ENCODE measurements at places on chromosomes 1 and 21.
A peak's percentile ranks its signal among the peaks of the same experiment; 100 is the strongest.

- DNase-seq = no peak
Measured at GRCh38 chr1:42733415-42734200, 6.4 kb downstream of the CLDN19 start.

- no peak for DNase-seq
Measured at GRCh38 chr1:70754701-70755100, 292.9 kb downstream of the PTGER3 start.

DNA sequence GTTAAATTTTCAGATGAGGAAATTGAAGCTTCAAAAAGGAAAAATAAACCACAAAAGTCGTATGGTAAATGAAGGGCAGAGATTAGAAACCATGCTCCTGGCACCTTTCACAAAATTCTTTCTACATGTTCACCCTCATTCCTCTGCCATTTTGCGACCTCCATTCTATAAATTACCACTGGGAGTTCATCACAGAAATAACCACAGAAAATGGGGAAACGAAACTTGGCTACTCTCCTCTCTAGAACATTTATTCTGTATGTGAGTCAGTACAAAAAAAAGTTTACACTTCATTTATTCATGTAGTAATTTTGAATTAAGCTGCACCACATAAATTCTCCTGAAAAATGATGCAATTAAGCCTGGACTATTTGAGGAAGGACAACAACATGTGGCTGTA is 320.9 kb upstream of the C1orf87 start:
- no peak for DNase-seq

DNA sequence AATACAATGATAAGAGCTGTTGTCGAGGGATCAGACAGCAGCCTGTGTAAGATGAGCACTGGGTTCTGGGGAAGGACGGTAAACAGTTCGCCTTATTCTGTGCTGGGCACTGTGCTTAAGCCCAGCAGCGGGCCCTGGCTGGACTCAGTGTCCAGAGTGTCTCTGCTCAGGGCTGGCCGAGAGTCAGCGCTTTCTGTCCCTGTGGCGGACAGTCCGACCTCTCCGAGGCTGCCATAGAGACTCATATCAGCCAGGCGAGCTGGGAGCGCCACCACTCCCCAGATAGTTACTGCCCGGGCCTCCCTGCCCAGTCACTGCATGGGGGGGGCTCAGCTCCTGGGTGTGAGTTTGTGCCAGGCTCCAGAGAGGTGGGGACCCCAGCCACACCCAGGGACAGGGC is 14.7 kb upstream of the NPHP4 start:
- no peak for DNase-seq

DNA sequence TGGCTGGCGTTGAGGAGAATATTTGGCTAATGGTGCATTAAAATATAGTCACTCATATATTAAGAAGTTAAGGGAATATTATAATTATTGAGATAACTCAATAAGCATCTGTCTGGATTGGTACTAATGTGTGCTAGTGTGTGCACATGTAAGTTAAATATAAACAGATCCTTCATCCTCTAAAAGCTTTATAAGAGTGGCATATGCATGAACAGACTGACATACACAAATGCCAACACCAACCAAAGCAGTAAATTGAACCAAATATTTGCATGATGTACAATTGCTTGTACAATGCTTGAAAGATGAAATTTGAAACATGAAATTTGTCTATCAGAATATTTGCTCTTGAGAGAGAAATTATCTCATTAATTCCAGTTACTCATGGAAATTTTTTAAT is 344.9 kb downstream of the ADGRL2 start:
- DNase-seq = no peak

DNA sequence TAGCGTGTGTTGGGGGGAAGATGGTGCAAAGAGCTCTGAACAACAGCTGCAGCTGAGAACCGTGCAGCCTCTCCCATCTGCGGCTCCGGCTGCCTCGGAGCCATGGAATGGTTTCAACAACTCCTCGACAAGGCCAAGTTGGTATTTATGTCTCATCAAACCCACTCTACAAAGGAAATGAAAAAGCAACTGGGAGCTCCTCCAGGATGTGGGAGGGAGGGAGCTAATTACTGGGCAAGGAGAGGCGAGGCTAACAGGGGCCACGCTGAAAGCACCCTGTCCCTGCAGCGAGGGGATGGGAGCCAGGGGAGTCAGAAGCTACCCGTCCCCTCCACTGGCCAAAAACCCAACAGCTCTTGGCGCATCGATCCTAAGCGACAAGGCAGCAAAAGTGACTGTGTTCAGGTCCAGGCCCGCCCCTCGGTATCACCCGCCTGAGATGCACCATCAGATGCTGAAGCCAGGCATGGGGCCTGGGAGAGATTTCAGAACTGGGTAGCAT is 63.1 kb downstream of the ACOT7 start:
- DNase-seq = no peak

DNA sequence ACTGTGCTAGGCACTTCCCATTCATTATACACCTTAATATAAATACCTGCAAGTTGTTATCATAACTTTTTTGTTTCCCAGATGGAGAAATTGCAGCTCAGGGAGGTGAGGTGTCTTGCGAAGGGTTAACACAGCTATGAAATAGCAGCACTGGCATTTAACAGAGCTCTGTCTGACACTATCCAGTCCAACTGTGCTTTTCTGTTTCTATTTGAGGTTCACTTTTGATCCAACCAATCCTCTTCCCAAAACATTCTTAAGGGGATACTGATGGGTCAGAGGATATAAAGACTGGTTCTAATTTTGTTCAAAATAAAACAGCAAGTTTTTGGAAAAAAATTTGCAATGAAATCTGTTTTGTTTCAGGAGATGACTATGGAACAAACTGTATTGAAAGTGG is 46.5 kb upstream of the C8B start:
- no peak for DNase-seq

GRCh38 chr1:31991182-31991581 is 22.5 kb upstream of the KHDRBS1 start:
- DNase-seq = no peak

- no peak for DNase-seq
Measured at GRCh38 chr1:221782970-221783369, 41.1 kb upstream of the DUSP10 start.

- DNase-seq = no peak
Measured at GRCh38 chr1:186617926-186618325, 62.3 kb downstream of the PTGS2 start.

- no peak for DNase-seq
Measured at GRCh38 chr1:19128968-19129514, 81.0 kb downstream of the UBR4 start.

DNA sequence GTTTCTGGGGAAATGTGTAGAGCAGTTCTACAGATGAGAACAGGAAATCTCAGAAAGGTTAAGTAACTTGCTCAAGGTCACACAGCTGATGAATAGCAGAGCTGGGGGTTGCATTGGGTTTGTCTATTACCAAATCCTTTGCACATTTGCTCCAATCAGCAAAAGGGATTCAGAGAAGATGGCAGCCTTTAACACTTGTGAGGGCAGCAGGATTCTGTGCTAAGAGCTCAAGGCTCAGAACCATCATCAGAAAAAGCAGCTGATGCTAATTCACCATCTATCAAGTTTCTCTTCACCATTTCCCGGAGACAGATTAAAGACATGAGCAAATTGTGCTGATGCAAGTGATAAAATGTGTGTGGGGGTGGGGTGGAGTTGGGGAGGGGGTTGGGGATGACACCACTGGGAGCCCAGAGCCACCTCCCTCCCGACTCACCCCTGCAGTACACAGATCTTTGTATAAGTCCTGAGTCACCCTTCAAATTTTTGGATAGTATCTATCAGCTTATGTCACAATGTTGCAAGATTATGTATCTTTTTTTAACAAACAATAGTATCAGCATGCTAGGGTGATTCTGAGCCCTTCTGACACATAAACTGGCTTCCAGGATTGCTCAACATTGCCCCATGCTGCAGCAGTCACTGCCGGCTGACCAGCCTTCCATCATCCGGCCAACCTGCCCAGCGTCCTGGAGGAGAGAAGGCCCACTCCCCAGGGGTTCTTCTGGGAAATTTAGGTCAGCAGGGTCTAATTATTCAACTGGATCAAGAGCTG is 2.8 kb upstream of the SPSB1 start:
- DNase-seq = peak; percentile 55

GRCh38 chr1:180168786-180169639 is 14.3 kb downstream of the QSOX1 start:
- DNase-seq = peak; percentile 61

GRCh38 chr1:869499-870244 is 54.1 kb upstream of the SAMD11 start:
- peak; percentile 84 for DNase-seq

GRCh38 chr1:201229771-201230635 is 39.4 kb downstream of the IGFN1 start:
- no peak for DNase-seq

DNA sequence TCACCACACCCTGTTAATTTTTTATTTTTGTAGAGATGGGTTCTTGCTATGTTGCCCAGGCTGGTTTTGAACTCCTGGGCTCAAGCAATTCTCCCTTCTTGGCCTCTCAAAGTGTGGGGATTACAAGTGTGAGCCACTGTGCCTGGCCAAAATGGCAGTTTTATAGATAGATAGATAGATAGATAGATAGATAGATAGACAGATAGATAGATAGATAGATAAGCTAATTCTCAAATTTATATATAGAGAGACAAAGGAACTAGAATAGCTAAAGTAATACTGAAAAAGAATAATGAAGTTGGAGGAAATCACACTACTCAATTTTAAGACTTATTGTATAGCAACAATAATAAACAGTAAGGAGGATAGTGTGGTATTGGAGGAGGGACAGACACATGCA is 21.1 kb downstream of the SHISAL2A start:
- no peak for DNase-seq

- no peak for DNase-seq
Measured at GRCh38 chr1:66176832-66177231, 357.1 kb upstream of the SGIP1 start.

GRCh38 chr1:101745551-101746270 is 251.0 kb downstream of the OLFM3 start:
- no peak for DNase-seq

GRCh38 chr1:110673197-110673701 is 1.5 kb downstream of the KCNA3 start:
- peak; percentile 29 for DNase-seq

DNA sequence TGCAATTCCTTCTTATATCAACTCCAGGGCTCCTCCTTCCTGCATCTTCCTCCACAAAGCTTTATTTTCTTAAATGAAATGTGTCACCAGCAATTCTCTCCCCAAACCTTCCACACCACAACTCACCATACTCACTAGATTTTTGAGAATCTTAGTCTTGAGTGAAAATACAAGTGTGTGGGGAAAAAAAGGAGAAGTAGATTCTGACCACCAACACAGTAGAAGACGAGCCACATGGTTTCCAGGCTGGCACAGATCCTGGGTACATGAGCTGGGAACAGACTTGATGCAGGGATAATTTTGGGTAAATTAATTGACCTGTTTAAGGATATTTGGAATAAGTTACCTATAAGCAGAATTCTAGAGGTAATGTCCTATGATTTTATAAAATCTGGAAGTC is 72.8 kb upstream of the KCNJ15 start:
- no peak for DNase-seq

DNA sequence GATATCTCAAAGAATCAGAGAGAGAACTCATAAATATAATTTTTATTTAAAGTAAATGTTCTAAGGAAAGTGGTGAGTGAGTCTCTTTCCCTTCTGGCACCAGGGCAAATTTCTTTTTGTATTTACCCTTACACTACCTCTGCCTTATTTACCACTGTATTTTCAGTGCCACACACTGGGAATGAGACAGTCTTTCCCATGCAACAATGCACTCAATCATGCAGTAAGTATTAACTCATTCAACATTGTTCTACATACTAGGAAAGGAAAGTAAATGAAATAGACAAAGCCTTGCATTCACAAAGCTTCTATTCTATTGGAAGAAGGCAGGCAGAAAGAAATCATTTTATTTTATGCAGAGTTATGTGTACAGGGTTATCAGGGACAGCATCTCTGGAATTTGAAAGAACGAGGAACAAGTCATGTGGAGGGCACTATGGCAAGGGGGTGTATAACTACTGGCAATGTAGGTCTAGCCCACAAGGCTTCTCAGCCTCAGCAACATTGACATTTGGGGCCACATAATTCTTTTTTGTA is 129.8 kb upstream of the PRDX6 start:
- DNase-seq = no peak

DNA sequence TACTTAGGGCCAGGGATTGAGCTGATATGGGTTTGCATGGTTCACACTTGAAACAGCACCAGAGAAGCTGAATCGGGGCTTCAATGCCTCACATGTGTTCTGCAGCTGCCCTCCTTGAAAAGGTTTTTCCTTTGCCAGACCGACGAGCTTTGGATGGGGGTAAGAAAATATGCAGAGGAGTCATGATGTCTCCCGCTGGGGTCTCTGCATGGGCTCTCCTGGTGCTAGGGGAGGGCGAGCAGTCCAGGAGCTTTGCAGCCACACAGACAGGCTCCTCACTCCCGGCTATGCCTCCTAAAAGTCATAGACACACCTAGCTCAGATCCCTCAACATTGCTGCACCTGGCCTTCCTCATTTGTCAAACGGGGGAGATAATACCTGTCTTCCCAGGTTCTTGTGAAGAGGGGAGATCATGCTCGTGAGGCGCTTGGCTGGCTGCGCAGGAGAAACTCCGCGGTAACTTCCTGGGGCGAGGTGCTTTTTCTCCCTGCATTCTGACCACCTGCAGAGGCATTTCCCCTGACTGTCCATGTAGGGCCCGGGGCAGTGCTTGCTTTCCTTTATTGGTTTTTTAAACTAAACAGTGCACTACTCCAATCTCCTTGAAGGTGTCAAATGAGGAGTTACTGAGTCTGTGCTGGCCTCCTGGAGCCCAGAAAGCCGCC is 112.4 kb downstream of the PLXNA2 start:
- DNase-seq = no peak

GRCh38 chr1:228350831-228351781 is 55.5 kb downstream of the TRIM11 start:
- no peak for DNase-seq

GRCh38 chr1:88330201-88330600 is 353.9 kb upstream of the PKN2 start:
- DNase-seq = no peak

GRCh38 chr1:65459397-65459768 is 38.9 kb downstream of the LEPR start:
- DNase-seq = no peak

GRCh38 chr1:153566414-153567371 is 1.0 kb upstream of the S100A2 start:
- peak; percentile 93 for DNase-seq

DNA sequence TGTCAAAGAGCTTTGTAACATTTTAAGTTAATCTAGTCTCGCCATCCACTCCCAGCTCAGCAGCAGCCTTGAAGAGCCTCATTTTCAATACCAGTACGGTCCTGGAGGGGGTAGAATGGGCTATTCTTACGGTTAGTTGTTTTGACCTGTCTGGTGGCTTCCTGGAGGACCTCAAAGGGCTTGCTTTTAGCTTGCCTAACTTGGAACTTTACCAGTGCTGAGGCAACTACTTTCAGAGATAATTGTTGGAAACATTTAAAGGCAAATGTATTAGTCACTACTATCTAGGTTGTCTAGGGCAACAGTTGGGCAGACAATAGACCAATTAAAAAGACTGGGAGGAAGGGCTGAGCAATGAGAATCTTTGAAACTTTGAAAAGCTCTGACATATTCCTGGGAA is 56.0 kb downstream of the TTLL7 start:
- DNase-seq = no peak

- no peak for DNase-seq
Measured at GRCh38 chr1:186819126-186819525, 9.6 kb upstream of the PLA2G4A start.

GRCh38 chr1:59058665-59059439 is 238.0 kb upstream of the FGGY start:
- DNase-seq = no peak

- DNase-seq = no peak
Measured at GRCh38 chr1:107862064-107862463, 102.9 kb downstream of the VAV3 start.

Data from activated CD4-positive, alpha-beta T cell treated with anti-CD3 and anti-CD28 coated beads for 48 hours (primary cell).